ENCODE measurements at places on chromosomes 2 and 18.

- peak; percentile 73 for DNase-seq
Observed at GRCh38 chr2:39696101-39696553, 30.4 kb downstream of the TMEM178A start.

DNA sequence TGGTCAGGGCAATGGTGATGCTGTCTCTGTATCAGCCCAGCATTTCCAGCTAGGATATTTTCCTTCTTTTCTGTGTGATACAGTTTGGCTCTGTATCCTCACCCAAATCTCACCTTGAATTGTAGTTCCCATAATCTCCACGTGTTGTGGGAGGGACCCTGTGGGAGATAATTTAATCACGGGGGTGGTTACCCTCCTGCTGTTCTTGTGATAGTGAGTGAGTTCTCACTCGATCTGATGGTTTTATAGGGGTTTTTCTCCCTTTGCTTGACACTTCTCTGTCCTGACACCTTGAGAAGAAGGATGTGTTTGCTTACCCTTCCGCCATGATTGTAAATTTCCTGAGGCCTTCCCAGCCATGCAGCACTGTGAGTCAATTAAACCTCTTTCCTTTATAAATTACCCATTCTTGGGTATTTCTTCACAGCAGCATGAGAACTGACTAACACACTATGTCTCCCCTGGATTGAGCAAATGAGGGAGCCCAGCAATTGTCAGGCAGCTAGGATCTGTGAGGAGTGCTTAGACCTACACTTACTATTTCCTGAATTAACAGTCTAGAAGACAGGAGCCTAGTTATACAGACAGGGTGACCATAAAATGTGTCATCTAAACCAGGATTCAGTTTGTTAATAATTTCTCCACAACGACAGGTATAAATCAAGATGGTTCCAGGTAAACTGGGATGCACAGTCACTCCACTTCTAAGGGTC lies 6.0 kb downstream of the SCN2A start:
- DNase-seq, result no peak

DNA sequence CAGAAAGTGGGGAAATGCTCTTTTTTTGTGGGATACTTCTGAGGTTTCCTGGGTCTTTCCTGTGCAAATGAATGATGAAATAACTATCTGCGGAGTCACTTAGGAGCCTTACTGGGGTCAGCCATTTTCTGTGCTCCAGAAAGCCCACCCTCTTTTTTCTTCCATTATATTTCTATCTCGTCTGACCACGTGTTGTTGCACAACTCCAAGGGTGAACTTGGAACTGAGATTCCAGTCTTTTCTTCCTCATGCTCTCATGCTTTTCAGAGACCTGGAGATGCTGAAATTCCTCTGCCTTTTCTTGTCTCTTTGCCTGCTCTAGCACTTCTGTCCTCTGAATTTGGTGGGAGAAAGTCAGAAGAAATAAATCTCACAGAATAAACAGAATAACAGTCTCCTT lies 4.8 kb upstream of the SCYGR5 start:
- DNase-seq, result no peak

DNA sequence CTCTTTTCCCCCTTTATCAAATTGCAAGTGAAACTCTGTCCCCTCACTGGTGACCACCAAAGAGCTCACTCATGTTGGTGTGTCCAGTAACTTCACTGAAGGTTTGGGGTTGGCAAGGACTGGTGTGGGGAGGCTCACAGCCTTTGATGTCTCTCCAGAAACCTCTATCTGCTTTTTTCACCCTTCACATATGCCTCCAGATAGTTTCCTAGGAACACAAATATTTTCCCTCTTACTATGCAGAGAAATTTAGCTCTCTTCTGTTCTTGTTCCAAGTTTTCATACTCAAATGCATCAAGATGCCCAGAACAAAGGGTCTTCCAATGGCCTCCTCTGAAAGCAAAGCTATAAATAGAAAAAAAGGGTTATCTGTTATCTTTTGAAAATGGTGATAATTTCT lies 20.7 kb downstream of the DTNA start:
- DNase-seq, result peak; percentile 12

All from muscle of leg (tissue), 16 donors.